ENCODE measurements at places on chromosomes 7 and 10.

DNA sequence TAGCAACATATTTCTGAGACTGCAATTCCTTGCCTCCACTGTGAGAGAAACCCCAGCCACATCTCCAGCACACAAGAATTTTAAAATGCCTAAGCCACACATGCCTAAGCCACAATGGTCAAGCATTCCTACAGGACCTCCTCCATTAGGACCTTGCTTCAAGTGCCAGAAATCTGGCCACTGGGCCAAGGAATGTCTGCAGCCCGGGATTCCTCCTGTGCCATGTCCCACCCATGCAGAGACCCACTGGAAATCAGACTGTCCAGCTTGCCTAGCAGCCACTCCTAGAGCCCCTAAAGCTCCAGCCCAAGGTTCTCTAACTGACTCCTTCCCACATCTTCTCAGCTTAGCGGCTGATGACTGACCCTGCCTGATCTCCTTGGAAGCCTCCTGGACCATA, 117.5 kb downstream of the AHR start:
- no peak for DNase-seq

GRCh38 chr7:46839651-46840050, 742.3 kb downstream of the TNS3 start:
- DNase-seq, result no peak

DNA sequence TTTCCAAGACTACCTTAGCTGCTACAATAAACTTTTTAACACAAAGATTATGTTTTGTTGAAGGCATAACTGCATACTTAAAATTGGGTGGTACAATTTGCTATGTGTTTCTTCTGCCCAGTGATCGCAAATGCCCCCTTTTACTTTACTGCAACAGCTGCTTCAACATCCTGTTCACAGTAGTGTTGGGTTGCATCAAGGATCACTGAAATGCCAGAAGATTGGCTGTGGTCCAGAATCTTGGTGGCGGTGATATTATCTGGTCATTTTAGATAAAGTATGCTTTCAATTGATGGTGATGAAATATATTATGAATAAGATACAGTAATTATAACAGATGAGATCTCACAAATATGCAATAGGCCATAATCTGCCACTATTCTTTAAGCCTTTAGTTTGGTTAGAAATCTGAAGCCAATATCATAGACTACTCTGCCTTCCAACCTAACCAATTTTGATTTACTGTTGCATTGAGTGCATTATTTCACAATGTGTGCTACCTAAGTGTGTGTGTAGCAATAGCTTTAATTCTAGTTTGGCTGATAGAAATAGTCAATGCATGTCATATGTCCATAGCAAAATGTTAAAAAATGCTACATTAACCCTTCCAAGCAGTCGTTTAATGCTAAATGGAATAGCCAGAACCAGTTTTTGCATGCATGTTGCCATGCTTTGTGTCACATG, 29.8 kb upstream of the ING3 start:
- DNase-seq, result no peak

DNA sequence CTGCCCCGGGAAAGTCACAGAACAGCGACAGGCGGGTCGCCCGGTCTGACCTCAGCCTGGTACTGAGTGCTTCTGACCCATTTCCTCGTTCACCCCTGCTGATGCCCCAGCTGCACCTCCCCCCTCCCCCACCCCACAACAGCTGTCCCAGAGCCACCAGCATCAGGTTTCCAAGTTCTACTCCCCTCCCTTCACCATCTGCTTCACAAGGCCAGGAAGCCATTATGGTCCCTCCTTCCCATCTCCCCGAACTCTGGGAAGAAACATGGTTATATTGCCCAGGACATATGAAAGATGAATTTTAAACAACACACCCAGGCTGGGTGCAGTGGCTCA, 301.9 kb upstream of the GALNT17 start:
- DNase-seq, result no peak

DNA sequence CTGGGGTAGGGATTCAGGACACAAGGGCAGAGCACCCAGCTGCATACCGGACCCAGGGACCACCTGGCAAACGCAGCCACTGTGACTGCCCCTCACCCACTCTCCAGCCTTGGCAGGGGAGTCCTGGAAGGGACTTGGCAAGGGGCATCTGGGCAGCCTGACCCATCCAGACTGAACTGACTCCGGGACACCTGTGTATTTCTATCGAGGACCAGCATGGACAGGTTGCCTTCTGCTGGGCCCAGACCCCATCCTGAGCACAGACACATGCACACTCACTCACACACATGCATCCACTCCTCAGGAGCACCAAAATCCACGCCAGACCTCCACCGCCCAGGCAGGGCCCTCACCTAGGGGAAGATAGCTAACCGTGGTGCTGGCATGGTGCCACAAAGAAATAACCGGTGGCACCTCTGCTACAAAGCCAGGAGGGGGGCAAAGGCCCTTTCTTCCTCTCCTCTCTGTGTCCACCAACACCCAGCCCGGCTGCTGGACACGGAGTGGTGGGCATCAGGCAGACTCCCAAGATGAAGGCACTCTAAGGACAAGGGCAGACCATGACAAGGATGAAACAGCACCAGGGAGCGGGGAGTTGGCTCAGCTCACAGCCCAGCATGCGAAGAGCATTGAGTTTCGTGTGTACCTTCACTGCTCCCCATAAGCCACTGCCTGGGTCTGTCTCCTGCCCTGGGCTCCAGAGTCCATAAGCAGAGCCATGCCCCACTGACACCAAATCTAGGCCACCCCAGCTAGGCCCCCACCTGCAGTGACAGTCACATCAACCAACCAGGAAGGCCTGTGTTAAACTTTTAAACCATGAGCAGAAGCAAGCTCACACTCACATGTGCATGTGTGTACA, 35.3 kb downstream of the KCNH2 start:
- DNase-seq, result no peak

- peak; percentile 41 for DNase-seq
Measured at GRCh38 chr10:85786401-85786899, 580.1 kb downstream of the GRID1 start.

GRCh38 chr7:92231-92674, 100.1 kb upstream of the FAM20C start:
- DNase-seq, result no peak

DNA sequence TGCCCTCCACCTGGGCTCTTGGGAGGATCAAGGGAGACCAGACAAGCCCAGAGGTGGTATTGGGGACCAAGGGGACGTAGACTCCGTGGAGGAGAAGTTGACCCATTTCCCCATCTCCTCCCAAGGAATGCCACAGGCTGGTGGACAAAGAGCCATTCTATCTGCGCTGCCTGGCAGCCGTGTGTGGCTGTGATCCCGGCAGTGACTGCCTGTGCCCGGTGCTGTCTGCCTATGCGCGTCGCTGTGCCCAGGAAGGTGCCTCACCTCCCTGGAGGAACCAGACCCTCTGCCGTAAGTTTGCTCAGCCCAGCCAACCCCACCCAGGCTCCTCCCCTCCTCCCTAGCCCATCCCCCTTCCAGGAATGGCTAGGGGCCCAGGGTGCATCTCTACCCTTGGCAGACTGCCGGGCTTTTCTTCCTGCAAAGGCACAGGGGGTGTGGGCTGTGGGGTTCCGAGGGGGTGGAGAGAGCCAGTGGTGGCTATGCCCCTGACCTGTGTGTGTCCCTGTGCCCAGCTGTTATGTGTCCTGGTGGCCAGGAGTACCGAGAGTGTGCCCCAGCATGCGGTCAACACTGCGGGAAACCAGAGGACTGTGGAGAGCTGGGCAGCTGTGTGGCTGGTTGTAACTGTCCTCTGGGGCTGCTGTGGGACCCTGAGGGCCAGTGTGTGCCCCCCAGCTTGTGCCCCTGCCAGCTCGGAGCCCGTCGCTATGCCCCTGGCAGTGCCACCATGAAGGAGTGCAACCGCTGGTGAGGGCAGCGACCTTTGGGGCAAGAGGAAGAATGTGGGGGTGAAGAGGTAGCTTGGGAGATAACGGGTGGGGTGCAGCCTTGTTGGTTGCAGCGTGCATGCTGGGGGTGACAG, 10.2 kb upstream of the ZNF467 start:
- DNase-seq, result no peak

GRCh38 chr10:51999096-51999495, 299.7 kb upstream of the CSTF2T start:
- no peak for DNase-seq

All from heart left ventricle (tissue), 16 donors.